ENCODE measurements at places on chromosomes 6 and 20.
A peak's percentile ranks its signal among the peaks of the same experiment; 100 is the strongest.

DNA sequence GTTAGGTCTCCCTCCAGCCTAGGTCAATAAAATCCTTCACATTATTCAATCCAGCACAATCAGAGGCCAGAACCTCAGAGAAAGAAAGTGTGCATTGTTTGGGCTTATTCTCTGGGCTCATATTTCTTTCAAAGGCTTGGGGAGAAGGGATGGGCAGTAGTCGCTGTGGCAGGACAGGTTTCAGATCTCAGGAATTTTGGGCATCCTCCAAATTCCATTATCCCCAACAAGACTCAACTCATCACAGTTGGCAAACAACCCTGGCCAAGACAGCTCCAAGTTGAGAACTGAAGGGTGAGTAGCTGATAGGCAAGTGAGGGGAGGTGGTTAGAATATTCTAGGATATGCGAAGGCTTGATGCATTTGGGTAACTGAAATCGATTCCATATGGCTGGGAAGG is 27.2 kb upstream of the CHD6 start:
- no peak for DNase-seq

GRCh38 chr6:89566930-89567629 is 71.5 kb downstream of the LYRM2 start:
- DNase-seq: peak; percentile 14

- no peak for DNase-seq
Observed at GRCh38 chr20:31897541-31897940, 27.1 kb downstream of the TTLL9 start.

- DNase-seq: no peak
Observed at GRCh38 chr6:106537662-106538061, 91.6 kb downstream of the RTN4IP1 start.

DNA sequence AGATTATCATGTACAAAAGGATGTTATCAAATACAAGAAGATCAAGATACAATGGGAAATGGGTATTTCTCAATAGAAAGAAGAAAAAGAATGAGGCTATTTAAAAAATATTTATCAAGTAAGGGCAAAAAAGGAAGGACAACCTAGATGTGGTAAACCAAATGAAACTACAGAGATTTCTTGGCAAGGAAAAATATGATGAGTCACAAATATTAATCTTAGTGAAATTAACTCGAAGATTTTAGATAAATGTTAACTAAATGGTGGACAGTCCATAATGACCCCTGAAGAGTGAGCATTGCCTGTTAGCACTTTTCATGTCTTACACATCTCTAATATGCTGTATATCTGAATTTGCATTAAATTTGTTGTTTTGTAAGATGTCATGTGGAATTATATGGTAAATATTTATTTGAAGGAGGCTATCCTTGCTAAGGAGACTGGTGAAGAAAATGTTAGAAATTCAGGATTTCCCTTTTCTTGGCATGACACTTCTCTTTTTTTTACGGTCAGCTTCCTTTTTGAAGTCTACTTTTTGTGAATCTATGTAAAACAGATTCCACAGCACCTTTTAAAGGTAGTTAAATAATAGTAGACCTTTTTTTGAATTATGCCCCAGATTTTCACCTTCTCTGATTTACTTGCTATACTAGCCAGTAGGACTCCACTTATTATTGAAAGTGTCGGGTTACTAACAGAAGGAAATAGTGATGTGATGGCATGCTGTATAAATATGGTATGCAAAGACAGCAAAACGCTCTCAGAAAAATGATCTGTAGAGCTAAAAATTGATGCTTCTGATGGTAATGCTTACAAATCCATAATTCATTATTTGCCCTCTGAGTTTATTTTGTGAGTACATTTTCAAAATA is 120.5 kb downstream of the HIVEP1 start:
- peak; percentile 35 for DNase-seq

Measured in astrocyte of the spinal cord (primary cell).